Fibroblast of skin of left quadriceps (primary cell): ENCODE measurements at places on chromosomes 16 and 17.

GRCh38 chr16:84079664-84080063, 37.1 kb upstream of the SLC38A8 start:
- DNase-seq: no peak

DNA sequence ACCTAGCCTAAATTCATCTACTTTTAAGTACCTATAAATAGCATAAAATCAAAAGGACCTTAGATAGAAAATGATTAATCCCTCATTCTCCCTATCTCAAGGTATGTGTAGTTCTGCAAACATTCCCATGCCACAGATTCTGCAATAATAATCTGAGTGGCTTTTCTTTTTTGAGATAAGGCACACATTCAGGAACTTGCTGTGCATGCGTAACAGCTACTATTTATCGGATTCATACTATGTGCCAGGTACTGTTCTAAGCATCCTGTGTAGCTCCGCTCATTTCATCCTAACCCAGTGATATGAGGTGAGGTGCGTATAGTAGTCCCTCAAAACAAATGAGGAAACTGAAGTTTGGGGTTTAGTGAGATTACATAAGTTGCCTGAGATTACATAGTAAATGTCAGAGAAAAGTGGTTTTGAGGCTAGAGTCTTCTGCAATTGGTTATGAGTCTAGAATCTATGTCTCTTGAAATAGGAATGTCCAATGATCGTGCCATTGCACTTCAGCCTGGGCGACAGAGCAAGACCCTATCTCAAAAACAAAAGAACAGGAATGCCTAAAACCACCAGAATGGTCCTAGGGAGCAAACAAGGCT, 2.0 kb upstream of the ZNF263 start:
- DNase-seq: no peak

- DNase-seq: no peak
These were observed 2.7 kb upstream of the IRX5 start for GRCh38 chr16:54928016-54928356.

DNA sequence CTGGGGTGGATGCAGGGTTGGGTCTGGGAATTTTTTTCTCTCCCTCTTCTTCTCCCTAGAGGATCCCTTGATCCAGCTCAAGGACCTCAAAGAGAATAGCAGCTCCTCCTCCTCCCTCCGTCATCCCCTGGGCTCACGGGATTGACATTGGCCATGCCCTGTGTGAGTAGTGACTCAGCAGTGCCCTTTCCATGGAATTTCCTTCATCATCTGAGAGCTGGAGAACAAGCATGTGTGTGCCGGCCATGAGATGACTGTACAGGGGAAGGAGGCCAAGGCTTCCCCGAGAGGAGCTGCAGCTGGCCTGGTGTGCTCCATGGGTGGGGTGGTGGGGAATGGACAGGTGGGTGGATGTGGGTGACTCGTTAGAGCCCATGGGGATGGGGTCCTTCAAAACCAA, 8.9 kb upstream of the WSCD1 start:
- DNase-seq: no peak

- DNase-seq: no peak
These were observed 47.7 kb downstream of the GNA13 start for GRCh38 chr17:65008882-65009281.

DNA sequence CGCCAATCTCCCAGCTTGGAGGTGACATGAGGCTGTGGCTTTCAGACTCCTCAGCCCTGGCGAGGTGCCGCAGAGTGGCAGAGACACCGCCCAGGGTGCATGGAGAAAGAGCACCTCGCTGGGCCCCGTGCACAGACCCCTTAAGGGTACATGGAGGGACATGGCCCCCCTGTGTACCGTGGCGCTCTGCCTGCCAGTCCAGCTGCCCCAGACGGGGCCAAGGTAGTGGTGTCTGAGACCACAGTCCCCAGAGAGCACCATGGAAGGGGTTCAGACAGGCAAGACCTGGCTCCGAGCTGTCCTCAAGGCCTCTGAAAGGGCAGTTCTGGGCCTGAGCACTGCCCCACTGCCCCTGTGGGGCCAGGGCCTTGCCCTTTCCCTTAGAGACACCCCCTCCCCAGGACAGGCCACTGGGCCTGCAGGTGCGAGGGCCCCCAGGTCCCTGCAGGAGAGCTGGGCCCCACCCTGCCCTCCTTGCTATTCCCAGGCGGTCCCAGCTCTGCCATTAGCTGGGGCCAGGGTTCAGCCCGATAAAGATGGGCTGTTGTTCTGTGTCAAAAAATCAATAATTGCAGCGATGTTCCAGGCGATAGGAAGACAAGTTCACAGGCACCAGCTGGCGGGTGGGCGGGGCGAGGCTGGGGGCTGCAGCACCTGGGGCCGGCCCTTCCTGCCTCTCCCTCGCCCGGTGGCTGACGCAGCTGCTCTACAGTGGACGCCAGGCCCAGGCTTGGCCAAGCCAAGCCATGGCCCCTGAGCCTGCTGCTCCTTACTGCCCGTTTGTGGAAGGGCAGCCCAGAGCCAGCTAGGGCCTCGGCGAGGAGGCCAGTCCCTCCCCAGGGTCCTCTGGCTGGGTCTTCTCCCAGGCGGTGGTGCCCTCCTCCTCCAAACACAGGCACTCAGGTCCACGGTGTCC, 51.7 kb downstream of the ZFPM1 start:
- DNase-seq: no peak

DNA sequence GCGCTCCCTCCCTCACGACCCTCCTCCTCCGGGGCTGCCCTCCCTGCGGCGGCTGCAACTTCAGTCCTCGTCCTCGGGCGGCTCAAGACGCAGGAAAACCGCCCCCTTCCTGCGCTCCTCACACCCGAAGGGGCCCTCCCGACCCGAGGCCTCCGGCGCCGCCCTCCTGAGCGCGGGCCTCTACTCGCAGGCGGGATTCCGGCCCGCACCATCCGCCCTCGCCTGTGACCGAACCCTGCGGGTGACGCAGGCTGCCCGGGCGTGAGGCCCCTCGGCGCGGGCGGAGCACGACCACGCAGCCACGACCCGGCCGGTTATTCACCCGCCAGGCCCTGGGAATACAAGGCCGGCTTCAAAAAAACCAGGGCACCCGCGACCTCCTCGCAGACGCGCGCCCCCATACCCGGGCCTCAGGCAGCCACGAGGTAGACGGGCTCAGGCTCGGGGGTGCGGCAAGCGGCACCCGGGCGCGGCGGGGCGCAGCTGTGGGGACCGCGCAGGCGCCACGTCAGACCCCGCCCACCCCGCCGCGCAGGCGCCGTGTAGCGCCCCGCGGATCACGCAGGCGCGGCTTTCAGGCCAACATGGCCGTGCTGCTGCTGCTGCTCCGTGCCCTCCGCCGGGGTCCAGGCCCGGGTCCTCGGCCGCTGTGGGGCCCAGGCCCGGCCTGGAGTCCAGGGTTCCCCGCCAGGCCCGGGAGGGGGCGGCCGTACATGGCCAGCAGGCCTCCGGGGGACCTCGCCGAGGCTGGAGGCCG, at the start of gene SPG7:
SPG7 (plus strand) TSS at position 570 of the 757 bp plus-strand sequence; CDS start at position 585, 15 bp downstream.
- DNase-seq: peak; percentile 58

- DNase-seq: peak; percentile 41
These were observed 12.3 kb downstream of the GPR142 start for GRCh38 chr17:74379495-74380085.
